ENCODE measurements at places on chromosomes 11 and 22.

DNA sequence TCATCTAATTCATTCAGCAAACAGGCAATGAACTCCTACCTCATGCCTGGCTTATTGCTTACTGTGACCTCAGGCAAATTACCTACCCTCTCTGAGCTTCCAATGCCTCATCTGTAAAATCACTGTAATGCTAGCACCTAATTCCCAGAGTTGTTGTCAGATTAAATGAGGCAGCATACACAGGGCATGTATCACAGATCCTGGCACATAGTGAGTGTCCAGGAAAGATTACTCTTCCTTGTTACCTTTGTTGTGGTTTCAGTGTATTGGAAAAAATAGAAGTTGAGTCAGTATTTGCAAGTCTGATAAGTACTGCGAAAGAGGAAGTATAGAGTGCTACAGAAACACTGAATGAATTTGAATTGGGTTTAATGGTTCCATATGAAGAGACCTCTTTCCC lies 26.4 kb upstream of the LRRC55 start:
- no peak for DNase-seq

- no peak for DNase-seq
Measured at GRCh38 chr11:22851477-22851876, 8.8 kb downstream of the CCDC179 start.

- no peak for DNase-seq
Measured at GRCh38 chr11:102824556-102824955, 18.9 kb downstream of the MMP3 start.

DNA sequence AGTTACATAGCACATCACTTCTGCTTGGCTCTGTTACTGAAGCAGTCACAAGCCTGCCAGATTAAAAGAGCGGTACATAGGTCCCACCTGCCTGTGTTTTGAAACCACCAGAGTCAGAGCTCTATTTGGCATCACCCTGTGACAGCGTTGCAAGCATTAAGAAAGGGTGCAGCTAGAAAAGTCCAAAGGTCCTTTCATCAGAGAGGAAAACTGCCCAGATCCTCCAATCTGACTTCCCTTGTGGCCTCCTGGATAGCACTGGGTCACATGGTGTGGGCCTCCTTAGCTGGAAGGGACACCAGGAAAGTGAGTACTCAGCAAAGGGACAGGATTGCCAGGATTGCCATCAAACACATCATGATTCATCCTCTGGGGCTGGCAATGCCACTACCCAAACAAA lies 22.9 kb downstream of the STX3 start:
- DNase-seq = no peak

DNA sequence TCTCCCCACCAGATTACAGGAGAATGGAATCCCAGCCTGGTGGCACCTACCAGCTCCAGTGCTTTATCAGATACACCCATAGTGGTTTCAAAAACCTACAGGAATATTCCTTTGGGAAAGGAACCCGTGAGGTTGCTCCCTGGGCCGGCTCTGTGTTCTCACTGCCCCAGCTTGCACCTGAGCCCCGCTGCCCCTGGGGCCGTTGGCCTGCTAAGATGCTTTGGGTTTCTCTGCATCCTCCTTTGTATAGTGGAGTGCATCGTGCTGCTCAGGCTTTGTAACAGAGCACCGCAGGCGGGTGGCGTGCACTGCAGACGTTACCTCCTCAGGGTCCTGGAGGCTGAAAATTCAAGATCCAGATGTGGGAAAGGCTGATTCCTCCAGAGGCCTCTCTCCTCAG lies 414.1 kb downstream of the BRD1 start:
- no peak for DNase-seq

GRCh38 chr11:78688460-78688859 lies 113.8 kb upstream of the NARS2 start:
- no peak for DNase-seq

- DNase-seq = peak; percentile 80
Measured at GRCh38 chr11:71580057-71581003, 2.3 kb downstream of the KRTAP5-11 start.

DNA sequence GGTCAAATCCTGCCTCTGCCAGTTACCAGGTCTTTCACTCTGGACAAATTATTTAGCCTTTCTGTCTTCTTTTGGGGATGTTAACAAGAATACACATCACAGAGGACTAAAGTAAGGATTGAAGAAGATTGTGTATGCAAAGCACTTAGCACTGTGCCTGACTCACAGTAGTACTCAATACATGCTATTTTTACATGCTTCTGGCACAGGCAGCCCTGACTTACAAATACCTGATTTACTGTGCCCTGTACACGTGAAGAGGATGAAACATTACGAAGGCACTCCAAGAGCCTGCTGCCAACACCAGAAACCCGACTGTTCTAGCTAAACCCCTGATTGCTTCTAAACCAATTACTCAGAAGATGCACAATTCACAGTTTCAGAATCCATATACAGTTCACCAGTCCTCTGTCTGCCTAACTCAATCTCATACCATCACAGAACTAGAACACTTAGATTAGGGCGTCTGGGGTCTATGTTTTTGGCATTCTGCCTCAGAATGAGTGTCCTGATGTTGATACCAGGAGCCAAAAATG lies 300.9 kb upstream of the DDI1 start:
- no peak for DNase-seq

DNA sequence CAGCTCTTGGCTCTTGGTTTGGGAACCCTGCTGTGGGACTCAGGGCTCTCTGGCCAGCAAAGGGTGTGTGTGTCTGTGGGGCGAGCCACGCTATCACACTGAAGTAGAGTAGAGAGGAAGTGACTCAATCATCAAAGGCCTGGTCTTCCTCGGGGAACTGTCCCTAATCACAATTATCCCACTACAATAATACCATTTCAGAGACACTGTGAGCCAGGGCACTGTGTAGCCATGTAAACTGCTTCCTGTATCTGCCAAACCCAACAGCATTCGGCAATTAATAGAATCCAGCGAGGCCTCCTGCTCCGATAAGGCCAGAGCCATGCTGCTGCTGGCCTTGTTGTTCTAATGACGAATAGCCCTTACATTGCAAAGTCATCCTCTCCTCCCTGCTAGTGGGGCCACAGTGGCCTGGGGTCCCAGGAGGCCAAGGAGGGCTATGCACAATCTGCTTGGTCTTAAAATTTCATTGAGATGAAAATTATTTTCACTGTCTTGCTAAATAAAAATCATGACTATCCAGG lies 49.8 kb upstream of the LMO2 start:
- no peak for DNase-seq

DNA sequence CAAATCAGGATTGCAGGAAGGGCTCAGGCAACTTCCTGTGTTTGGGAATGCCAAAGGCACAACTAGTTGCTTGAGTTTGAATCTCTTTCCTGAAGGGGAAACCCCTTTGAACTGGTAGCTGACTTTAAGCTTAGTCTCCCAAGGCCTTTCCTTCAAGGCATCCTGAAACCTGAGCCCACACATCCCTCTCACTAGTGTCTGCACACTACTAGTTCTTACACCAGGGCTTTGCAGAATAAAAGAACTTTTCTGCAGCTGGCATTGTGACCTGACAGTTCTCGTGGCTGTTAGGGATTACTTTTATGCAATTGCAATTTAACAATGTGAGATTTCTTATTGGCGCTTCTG lies 95.4 kb downstream of the EXT2 start:
- no peak for DNase-seq

DNA sequence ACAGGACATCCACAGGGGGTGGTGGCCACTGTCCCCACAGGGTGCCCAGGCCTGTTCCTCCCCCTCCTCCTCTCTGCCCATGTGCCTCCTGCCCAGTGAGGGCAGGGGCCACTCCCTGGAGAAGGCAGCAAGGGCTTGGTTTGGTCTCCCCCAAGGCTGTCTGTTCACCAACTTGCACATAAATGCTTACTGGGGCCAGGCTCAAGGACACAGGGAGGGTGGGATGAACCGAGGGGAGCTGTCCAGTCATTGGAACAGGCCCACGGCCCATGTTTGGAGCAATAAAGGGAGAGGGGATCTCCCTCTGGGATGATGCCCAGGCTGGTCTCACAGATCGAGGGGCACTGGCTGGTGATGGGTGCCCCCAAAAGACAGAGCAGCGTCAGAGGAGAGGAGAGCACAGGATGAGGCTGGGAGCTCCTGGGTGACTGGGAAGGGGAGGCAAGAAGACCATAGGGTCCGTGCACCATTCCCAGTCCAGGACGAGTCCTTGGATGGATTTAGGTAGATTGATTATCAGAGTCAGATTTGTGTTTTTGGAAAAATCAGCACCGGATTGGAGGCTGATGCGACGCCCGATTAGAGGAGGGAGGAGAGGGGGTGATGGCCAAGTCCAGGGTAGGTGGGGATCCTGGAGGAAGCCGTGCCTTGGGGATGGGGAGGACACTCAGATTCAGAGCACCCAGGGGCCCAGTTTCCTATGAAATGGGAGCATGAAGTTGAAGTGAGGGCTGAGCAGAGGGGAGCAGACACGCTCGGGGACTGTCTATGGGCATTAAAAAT lies 1.1 kb downstream of the IGLL5 start:
- no peak for DNase-seq

DNA sequence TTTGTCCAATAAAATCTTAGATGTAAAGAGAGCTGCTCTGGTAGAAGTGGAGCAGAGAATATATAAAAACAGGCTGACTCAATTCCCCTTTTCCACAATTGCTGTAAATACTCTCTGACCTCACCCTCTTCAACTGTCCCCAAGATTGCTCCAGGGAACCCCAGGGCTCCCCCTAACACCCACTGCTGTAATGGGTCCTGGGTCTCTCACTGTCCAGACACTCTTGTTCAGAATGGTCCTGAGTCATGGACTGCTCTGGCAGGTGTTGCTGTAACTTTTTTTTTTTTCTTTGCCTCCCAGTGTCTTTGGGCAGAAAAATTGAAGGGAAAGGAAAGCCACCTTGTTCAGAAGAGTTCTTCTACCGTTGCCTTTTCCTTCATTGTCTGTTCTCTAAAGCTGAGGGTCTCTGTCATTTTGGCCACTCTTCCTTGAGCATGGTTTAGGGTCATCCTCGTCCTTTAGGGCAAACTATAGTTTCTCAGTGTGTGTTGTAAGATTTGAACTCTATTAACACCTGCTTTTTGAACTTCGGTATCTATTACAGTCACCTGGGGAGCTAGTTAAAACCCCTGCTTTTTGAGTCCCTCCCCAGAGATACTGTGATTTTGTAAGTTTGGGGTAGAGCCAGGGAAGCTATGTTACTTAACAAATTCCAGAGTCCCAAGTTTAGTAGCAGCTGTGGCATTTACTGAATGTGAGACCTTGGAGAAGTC lies 209.5 kb downstream of the NAV2 start:
- no peak for DNase-seq

- no peak for DNase-seq
Measured at GRCh38 chr11:46117842-46118241, 3.4 kb downstream of the PHF21A start.
